ENCODE measurements at places on chromosomes 12 and 14. TPM values are rescaled to one million over a fixed set of nuclear protein-coding genes. Genes with fewer than 3 reads are reported as not detected.
A peak's percentile ranks its signal among the peaks of the same experiment; 100 is the strongest.

The ZNF605 gene
- 4.6 TPM for total RNA-seq

The PUS7L gene
- 16.0 TPM for total RNA-seq

The MYH6 gene
- total RNA-seq = not detected

GRCh38 chr12:111271674-111272418, 97.0 kb downstream of the PHETA1 start:
- DNase-seq = no peak

- peak; percentile 86 for DNase-seq
Observed at GRCh38 chr12:124771462-124772288, 92.0 kb downstream of the SCARB1 start.

- peak; percentile 78 for DNase-seq
Observed at GRCh38 chr12:104720339-104721038, 237.6 kb downstream of the SLC41A2 start.
